ENCODE measurements at places on chromosomes 3 and 15.

- DNase-seq: no peak
Observed at GRCh38 chr3:13338231-13338630, 81.9 kb downstream of the NUP210 start.

GRCh38 chr3:136818191-136818768 lies 646 bp upstream of the SLC35G2 start:
- DNase-seq: no peak

GRCh38 chr15:78272776-78273175 lies 8.4 kb downstream of the DNAJA4 start:
- no peak for DNase-seq

DNA sequence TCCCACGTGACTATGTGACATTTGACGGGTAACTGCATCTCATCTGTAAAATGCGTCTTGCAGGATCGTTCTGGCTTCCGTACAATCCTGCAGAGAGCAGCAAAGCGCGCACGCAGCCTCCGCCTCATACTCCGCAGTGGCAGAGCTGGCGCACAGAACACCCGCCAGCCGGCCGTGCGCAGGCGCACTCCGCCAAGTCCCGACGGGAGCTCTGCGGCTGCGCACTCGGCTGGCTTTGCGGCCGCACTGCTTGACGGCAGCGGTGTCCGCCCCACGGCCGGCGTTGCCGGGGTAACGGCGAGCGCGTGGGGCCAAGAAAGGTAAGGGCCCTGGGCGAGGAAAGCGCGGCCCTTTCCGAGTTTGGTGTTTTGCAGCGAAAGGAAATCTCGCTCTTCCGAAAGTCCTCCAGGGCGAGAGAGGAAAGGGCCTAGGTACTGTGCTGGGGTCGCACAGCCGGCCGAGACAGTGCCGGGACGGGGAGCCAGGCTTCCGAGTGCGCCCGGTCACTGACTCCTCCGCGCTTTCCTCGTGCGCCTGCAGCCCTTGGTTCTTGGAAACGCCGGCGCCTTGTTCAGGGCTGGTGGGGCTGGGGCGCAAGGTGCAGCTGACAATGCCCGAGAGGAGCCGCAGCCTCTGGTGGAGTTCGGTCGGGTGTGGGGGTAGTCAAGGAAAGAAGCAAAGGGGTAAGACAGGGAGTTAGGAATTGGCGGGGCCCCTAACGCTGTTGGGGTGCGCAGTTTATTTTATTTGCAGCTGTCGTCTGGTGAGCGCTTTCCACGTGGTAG lies at the start of gene TSEN2:
TSEN2 (plus strand) TSS at position 283 of the 785 bp plus-strand sequence. CDS start 5,321 bp downstream, outside the sequence.
- DNase-seq: peak; percentile 51

- DNase-seq: no peak
Observed at GRCh38 chr3:124260206-124260915, 268.4 kb upstream of the ROPN1 start.

- no peak for DNase-seq
Observed at GRCh38 chr3:28844298-28845005, 436.4 kb upstream of the RBMS3 start.

GRCh38 chr3:34296796-34297195 lies 498.4 kb downstream of the PDCD6IP start:
- no peak for DNase-seq

GRCh38 chr3:38003371-38003816 lies 12.8 kb downstream of the VILL start:
- no peak for DNase-seq

DNA sequence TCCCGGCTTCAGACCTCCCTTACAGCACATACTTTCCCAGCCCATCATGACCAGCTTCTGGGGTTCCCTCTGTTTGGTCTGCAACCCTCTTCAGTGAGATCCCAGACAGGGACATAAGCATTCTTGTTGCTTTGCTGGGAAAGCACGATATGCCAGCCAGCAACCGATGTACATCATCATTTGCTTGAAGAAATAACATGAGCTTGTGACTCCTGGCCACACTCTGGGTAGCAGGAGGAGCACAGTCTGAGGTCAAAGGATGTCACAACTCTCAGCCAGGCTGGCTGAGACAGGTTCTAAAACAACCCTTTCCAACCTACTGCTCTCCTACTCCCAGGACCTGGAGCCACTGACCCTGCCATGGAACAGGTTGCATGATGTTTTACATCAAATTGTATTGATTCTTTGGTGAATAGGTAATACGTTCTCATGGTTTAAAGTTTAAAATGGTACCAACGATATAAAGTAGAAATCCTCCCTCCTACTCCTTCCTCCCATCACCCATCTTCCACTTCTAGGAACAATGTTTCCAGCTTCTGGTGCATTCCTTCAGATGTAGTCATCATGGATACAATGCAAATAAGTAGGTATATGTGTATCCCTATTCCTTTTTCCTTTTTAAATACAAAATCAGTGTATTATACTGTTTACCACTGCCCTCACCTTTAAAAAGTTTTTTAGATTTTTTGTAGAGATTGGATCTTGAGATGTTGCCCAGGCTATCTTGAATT lies 190.3 kb downstream of the OPA1 start:
- no peak for DNase-seq

- no peak for DNase-seq
Observed at GRCh38 chr15:73125219-73125618, 73.0 kb downstream of the NEO1 start.

DNA sequence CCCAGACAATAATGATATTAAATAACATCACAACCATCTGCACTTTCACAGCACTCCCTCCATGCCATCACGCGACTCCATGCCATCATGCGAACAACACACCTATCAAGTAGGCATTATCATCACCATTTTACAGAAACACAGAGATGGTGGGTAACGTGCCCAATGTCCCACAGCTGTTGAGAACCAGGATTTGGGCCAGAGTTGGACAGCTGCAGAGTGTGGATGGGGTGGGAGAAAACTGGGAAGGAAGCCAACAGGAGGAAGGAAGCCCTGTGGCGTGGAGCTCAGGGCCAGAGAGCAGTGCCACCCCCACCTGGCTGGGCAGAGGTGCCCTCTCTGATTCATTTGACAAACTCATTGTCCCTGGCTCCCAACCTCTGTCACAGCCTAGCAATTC lies 29.0 kb downstream of the RBPMS2 start:
- DNase-seq: no peak

GRCh38 chr3:133408366-133408765 lies 8.5 kb downstream of the BFSP2 start:
- DNase-seq: no peak

DNA sequence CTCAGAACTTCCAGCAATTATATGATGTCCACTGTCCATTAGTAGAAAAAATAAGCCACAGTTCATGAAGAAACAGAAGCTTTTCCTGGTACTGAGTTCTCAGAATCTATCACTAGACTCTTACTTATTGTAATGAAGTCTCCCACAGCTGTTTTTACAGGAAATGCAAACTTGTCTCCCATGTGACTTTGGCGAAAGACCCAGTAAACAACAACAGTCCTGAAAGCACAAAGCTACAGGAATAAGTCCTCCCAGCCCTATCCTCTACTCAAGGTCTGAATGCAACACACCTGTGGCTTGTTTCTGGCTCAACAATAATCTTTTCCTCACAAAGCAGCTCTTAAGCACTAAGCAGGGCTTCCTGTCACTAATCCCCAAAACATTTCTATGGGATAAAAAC lies 55.9 kb downstream of the EOMES start:
- DNase-seq: no peak

- DNase-seq: no peak
Observed at GRCh38 chr15:33027306-33028035, 167.0 kb downstream of the FMN1 start.

GRCh38 chr3:153539263-153539662 lies 377.2 kb downstream of the RAP2B start:
- no peak for DNase-seq

- no peak for DNase-seq
Observed at GRCh38 chr3:32153414-32154204, 47.2 kb downstream of the GPD1L start.

DNA sequence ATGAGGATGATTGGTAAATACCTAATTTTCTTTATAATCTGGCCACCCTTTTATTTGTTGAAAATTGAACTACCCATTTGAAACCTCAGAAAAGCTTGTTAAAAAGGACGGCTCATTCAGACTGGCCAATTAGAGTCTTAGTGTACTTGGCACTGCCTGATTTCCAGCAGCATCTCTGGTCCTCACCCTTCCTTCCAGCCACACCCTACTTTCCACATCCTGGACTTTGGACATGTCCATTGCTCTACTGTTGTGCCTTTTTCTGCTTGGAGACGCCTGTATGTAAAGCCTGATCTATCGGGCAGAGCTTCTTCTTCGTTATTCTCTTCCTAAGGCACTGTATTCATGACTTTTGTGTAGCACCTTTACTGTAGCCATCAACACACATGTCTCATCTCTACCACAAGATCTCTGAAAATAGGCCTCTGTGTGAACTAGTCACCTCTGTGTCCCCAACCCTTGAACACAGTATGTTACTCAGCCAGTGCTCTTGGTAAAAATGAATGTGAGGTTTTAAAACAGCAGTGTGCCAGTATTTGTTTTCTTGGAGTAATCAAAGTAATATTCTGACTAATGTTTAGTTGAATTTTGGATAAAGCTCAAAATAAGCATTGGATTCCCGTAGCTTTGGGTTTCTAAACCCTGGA lies 6.8 kb downstream of the RBM5 start:
- no peak for DNase-seq

DNA sequence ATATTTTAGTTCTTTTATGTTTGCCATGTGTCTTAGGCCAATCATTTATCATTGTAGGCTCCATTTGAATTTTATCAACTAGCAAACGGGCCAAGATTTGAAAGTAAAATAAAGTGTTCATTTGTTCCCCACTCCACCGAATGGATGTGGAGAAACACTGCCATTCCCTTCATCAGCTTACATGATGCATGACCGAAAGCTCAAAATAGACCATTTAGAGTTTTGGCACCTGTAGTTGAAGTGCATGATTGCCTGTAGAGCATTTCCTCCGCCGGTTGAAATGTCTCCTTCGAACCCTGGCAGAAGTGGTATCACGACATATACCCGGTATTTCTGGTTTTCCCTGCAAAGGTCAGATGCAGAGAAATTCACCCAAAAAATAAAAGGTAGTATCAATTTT lies 165.6 kb downstream of the PLD1 start:
- no peak for DNase-seq

- DNase-seq: no peak
Observed at GRCh38 chr3:178558637-178559036, 22.4 kb downstream of the KCNMB2 start.

DNA sequence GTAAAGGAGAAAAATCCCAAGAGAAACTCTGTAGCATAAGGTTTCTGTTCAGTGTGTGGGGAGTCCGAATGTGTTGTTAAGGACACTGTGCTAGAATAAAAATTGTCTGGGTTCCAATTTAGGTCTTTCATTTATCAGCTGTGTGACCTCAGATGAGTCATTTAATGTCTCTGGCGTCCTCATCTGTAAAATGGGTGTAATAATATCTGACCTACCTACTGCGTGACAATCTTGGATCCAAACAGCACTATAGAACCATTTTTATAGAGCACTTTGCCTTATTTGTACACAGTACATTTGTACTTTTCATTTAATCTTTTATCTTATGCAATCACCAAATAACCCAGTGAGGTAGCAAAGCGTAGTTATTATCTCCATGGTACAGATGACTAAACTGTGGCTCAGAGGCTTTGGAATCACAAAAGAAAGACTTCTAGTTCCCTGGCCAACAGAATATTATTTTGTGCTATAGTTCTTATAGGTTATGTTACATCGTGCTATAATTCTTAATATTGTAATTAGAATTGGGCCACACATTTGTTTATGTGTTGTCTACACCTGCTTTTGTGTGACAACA lies 46.6 kb upstream of the TNIK start:
- DNase-seq: no peak

DNA sequence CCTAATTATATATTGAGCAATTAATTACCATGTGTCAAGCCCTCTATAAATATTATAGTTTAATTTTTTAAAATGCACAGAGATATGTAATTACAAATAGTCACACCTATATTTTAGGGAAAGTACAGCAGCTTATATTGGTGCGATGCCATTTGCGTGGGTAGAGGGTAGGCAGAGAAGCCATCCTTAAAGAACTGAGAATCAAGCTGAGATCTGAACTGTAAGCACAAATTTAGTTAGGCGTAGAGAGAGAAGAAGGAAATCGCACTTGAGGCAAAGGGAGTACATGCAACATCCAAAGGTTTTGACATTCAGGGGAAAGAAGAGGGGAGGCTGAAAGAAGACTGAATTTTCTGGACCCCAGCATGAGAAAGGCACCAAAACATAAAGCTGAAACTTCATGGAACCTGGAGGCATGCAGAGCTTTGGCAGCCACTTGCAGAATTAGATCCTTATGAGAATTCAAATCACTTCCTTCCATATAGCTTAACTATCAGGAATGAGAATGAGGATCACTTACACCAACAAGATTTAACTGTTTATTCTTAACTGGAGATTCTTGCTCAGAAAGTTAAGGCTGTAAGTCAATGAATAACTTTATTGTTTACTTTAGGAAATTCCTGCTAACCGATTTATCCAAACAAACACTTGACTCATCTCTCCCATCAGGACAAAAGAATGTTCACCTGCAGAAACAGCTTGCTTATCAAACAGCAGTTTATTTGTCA lies 114.3 kb downstream of the TGFBR2 start:
- no peak for DNase-seq

DNA sequence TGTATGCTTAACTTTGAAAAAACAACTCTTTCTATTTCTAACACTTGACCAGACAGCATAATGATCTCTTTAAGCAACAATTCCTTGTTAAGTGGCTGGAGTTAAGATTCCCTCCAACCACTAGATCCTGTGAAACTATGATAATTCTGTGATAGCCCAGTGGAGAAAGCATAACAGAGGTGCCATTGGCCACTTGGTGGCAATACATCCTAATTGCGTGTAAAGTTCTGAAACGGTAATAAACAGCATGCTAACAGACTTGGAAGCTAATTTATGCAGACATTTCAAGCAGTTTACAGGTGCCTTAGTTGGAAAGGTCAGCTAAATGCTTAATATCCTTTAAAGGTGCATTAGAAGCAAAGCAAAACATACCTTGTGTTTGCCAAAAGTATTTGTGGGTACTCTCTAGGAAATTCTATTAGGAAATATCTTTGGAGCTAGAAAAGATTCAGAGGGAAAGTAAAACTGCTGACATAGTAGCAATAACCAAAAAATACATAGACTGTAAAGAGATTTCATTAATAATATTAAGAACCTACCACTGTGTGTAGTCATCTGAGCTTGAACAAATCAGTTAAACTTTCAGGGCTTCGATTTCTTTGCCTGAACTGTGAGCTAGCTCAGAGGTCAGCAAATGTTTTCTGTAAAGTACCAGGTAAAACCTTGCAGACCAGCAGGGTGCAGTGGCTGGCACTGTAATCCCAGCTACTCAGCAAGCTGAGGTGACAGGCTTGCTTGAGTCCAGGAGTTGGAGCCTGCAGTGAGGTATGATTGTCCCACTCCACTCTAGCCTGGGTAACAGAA lies 19.0 kb upstream of the CSTA start:
- no peak for DNase-seq

GRCh38 chr3:15010664-15011063 lies 54.5 kb downstream of the MRPS25 start:
- no peak for DNase-seq

GRCh38 chr3:132283916-132284405 lies 33.2 kb upstream of the ACP3 start:
- DNase-seq: no peak

GRCh38 chr15:80878867-80879250 lies 99.7 kb downstream of the CEMIP start:
- no peak for DNase-seq

- DNase-seq: no peak
Observed at GRCh38 chr15:60574801-60575631, 96.1 kb upstream of the ICE2 start.
